HCT116 (cell line): ENCODE measurements at places on chromosomes 2 and 18. TPM values are rescaled to one million over a fixed set of nuclear protein-coding genes. Genes with fewer than 3 reads are reported as not detected.

The PTPRN gene
- total RNA-seq = not detected

The L3MBTL4 gene
- total RNA-seq = not detected

- DNase-seq = no peak
These were observed 70.4 kb upstream of the DTNA start for GRCh38 chr18:34639687-34640086.

DNA sequence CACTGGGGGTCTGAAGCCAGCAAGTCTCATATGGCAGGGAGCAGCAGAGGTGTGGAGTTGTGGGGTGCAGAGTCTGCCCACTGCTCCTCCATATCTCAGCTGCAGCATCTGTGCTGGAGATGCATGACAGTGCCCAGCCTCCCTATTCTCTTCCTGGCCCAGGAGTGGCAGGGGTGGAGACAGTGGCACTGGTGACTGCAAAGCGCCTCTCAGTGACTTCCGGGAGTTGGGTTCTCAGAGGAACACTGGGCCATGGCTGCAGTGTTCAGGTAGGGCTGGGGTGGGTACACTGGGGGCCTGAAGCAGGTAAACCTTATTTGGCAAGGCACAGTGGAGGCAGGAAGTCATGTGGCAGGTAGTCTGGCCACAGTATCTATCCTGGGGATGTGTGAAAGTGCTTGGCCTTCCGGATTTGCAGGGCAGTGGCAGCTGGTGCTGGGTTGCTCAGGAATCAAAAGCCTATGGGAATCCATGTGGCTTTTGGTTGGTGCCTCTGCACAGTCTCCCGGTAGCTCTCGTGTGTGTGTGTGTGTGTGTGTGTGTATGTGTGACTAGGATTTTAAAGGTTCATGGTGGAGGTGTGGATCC, 60.3 kb upstream of the THUMPD2 start:
- DNase-seq = no peak

GRCh38 chr2:177044671-177045070, 167.9 kb upstream of the HNRNPA3 start:
- no peak for DNase-seq

- no peak for DNase-seq
These were observed 536.0 kb downstream of the TMX3 start for GRCh38 chr18:68178921-68179320.

DNA sequence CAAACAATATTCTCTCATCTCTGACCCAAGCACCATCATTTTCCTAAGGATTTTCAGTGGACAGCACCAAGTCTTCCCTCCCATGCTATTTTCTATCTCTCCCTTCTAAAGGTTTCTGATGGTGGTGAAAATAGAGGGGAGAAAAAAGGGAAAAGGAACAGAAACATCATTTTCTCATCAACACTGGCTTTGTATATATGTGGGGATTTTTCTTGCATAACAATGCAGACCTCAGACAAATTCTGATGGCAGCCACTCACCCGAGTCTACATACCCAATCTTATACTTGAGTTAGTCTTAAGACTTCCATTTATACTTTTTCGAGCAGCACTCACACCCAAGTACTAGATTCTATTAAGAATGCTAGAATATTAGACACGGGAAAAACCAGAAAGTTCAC, 95.8 kb downstream of the TMEM163 start:
- no peak for DNase-seq

GRCh38 chr2:18125303-18125702, 246.8 kb downstream of the KCNS3 start:
- DNase-seq = no peak

DNA sequence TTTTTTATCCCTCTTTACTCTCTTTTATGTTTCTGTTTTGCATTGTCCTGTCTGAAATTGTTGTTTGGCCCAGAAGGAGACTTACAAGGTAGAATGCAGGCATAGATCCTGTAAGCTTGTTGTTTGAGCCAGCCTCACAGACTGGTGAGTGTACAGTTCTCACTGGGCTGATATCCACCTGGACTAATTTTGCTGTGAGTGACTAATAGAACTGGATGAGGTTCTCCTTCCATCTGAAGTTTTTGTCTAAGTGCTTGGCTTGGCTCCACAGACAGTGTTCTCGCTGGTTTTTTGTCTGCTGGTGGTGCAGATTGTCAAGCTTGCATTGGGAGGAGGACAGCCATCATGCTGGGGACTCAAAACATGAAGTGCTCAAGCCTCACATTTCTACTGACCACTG, 495.7 kb downstream of the TSN start:
- DNase-seq = no peak
